ENCODE measurements at places on chromosomes 16 and 17. TPM values are rescaled to one million over a fixed set of nuclear protein-coding genes. Genes with fewer than 3 reads are reported as not detected.

Gene C1QL1
- total RNA-seq, result 0.11 TPM

Gene FGF11
- total RNA-seq, result 0.20 TPM

DNA sequence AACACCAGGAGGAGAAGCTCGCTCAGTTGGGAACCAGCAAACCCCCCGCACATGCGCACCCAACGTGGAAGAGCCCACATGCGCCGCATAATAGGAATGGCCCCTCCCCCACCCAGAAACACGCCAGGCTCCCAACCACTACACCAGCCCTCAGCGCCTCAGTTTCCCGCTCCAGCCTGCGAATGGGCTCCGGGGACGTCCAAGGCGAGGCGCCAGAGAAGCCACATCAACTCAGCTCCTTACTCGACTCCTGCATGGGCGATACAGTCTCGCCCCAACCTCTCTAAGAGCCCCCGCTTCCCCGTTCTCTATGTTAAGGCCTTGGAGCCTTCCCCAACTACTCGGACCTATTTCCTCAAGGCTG is 504 bp downstream of the SRSF1 start:
- H3K4me3 ChIP-seq, result peak overlapping the region; percentile 92
- peak; percentile 77 for DNase-seq
- no peaks in the 10 kb centered on the region for H3K27me3 ChIP-seq
- H3K27ac ChIP-seq, result peak overlapping the region; percentile 99

Gene SEZ6L2
- 6.6 TPM for total RNA-seq

GRCh38 chr16:1940273-1941161 is 2.5 kb downstream of the MSRB1 start:
- H3K27ac ChIP-seq, result peak overlapping the region; percentile 96
- H3K27me3 ChIP-seq, result no peaks in the 10 kb centered on the region
- H3K36me3 ChIP-seq, result peaks cover 7% of the 10 kb centered on the region
- DNase-seq, result peak; percentile 87

DNA sequence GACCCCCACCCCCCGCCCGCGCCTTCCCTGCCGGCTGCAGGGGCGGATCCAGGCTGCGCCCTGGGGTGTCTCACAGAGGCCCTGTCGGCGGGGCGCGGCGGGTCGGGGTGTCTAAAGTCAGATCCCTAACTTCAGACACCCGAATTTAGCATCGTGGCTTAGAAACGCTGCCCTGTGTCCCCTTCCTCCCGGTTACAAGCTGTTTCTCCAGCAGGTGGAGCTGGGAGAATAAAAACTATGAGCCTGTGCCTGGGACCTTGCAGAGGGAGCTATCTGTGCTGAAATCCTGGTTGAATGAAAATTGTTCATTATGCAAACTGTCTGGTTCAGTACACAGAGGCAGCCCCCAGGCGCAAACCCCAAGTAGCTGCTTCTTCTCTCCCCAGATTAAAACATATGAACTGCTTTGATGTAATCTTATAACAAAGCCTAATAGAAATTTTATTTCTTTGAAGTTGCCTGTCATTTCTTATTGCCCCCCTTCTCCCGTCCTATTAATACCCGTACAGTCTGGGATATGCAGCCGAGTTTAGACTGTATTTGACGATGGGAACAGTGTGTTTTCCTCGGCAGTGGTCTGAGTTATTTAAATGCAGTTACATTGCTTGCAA is 79.0 kb downstream of the RPA1 start:
- peaks cover 42% of the 10 kb centered on the region for H3K4me1 ChIP-seq
- DNase-seq, result peak; percentile 72
- H3K4me3 ChIP-seq, result no peak overlapping the region
- no peak overlapping the region for H3K27ac ChIP-seq

Gene ACE
- not detected for total RNA-seq

Gene CLDN6
- 7.6 TPM for total RNA-seq

DNA sequence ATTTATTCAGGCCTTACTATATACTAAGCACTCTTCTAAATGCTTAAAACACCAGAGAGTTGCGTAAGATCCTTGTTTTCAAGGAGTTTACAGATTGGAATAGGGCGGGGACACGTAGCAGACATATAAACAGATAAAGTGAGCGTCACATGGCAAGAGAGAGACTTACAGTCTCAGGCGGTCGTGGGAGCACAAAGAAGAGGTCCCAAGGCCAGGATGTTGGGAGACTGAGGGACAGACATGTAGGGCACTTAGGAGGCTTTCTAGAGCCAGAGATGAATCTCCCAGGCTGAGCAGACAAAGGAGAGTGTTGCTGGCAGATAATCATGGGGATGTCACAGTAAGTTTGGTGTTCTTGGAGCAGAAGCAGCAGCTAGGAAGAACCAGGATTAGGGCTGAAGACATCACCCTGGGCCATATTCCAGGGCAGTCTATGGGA is 119.1 kb upstream of the ANKFN1 start:
- H3K4me1 ChIP-seq, result no peaks in the 10 kb centered on the region
- no peak for DNase-seq
- H3K36me3 ChIP-seq, result no peaks in the 10 kb centered on the region
- H3K4me3 ChIP-seq, result no peak overlapping the region
- no peak overlapping the region for H3K27ac ChIP-seq

GRCh38 chr17:65228287-65228686 is 91.1 kb downstream of the RGS9 start:
- no peaks in the 10 kb centered on the region for H3K4me1 ChIP-seq
- H3K27me3 ChIP-seq, result peaks cover 22% of the 10 kb centered on the region
- H3K36me3 ChIP-seq, result no peaks in the 10 kb centered on the region
- H3K27ac ChIP-seq, result no peak overlapping the region
- no peak overlapping the region for H3K4me3 ChIP-seq
- no peak for DNase-seq

Gene SNRNP25
- total RNA-seq, result 97.4 TPM

Gene CD7
- 29.7 TPM for total RNA-seq

DNA sequence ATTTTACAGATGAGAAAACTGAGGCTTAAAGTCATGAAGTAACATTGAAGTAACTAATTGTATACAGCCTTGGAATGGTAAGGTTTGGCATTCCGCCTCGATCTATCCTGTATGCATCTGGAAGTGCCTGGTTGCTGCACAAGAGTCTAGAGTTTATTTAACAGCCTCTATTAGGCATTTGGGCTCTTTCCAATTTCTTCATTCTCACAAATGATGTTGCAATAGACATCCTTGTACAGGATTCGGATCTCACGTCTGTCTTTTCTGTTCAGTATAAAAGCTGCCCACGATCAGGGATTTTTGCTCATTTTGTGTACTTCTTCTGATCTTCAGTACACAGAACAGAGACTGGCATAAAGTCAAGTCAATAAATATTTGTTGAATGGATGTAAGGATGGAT is 100.5 kb downstream of the AIPL1 start:
- H3K36me3 ChIP-seq, result no peaks in the 10 kb centered on the region
- no peaks in the 10 kb centered on the region for H3K4me1 ChIP-seq
- no peak overlapping the region for H3K4me3 ChIP-seq

Gene RPTOR
- 25.3 TPM for total RNA-seq

DNA sequence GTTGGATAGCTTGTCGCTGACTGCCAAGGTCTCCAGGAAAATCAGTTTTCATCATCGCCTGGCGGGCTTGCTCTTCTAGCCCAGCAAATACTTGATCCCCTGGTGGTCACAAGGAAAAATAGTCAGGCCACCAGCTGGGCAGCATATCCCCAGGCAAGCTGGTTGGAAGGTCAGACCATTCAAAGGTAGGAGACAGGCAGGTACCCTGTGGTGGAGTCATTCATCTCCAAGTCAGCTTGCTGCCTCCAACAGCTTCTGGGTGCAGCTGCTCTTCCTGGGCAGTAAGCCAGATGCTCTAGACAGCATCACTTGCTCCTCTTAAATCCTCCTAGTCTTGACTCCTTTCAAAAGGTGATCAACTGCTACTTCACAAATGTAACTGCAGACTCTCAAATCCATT is 16.0 kb downstream of the ZNF821 start:
- DNase-seq, result peak; percentile 21
- no peak overlapping the region for H3K4me3 ChIP-seq
- no peaks in the 10 kb centered on the region for H3K4me1 ChIP-seq
- H3K27ac ChIP-seq, result no peak overlapping the region
- H3K27me3 ChIP-seq, result no peaks in the 10 kb centered on the region

Gene BRIP1
- total RNA-seq, result 27.7 TPM

Gene HAP1
- total RNA-seq, result 0.08 TPM

- H3K4me1 ChIP-seq, result no peaks in the 10 kb centered on the region
- no peak for DNase-seq
- H3K27me3 ChIP-seq, result 0 out of 3 replicates have a peak, but pooled peaks cover 6% of the 10 kb centered on the region
- no peak overlapping the region for H3K27ac ChIP-seq
- no peak overlapping the region for H3K4me3 ChIP-seq
Measured at GRCh38 chr17:56471696-56472095, 121.8 kb upstream of the NOG start.

Data from HepG2 (cell line).